ENCODE measurements at places on chromosomes 2 and 18. TPM values are rescaled to one million over a fixed set of nuclear protein-coding genes. Genes with fewer than 3 reads are reported as not detected.

The TXNDC2 gene
- not detected for total RNA-seq

The GLI2 gene
- not detected for total RNA-seq

- no peak for DNase-seq
- no peaks in the 10 kb centered on the region for H3K4me1 ChIP-seq
- no peaks in the 10 kb centered on the region for H3K27me3 ChIP-seq
- no peak overlapping the region for H3K4me3 ChIP-seq
- H3K27ac ChIP-seq = no peak overlapping the region
- peaks cover 12% of the 10 kb centered on the region for H3K36me3 ChIP-seq
Measured at GRCh38 chr18:75081486-75081885, 127.5 kb downstream of the PTGR3 start.

GRCh38 chr2:106965611-106966010, 79.6 kb upstream of the ST6GAL2 start:
- DNase-seq = no peak
- H3K27me3 ChIP-seq = no peaks in the 10 kb centered on the region
- H3K4me3 ChIP-seq = no peak overlapping the region
- H3K36me3 ChIP-seq = no peaks in the 10 kb centered on the region
- H3K27ac ChIP-seq = no peak overlapping the region
- no peaks in the 10 kb centered on the region for H3K4me1 ChIP-seq

DNA sequence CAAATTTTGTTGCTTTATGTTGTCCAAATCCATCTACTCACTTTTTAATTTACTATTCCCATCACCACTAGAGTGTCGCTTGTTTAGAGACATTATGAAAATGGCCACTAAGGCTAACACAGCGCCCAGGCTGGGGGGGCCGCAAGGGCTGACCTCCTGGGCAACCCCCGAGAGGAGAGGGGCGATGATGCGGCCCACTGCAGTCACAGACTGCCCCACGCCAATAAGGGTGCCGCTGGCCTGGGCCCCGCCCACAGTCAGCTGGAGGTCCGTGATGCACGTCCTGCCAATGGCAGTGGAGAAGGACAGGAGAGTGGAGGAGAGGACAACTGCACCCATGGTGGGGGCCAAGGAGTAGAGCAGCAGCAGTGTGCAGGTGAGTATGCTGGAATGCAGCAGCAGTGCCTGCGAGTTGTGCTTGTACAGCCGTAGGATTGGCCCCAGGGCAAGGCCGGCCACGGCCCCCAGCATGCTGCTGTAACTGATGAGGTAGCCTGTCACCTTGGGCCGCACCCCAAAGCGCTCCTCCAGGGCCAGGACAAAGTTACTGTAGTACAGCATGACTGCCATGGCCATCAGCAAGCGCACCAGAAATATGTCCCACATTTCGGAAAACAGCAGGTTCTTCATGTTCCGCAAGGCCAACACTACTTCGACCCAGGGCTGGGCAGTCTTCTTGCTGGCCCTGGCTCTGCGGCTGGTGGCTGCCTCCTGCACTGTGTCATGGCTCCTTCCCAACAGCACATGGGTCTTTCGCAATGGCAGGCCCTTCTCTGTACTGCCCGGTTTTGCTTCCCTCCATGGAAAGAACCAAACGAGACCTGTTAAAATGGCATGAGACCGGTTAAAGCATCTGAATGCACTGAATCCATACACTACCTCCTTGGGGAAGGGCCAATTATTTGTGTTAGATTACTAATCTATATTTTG, 43.2 kb upstream of the TMEM182 start:
- no peaks in the 10 kb centered on the region for H3K27me3 ChIP-seq
- peaks cover 25% of the 10 kb centered on the region for H3K36me3 ChIP-seq
- no peak overlapping the region for H3K27ac ChIP-seq
- no peaks in the 10 kb centered on the region for H3K4me1 ChIP-seq
- no peak for DNase-seq
- no peak overlapping the region for H3K4me3 ChIP-seq

DNA sequence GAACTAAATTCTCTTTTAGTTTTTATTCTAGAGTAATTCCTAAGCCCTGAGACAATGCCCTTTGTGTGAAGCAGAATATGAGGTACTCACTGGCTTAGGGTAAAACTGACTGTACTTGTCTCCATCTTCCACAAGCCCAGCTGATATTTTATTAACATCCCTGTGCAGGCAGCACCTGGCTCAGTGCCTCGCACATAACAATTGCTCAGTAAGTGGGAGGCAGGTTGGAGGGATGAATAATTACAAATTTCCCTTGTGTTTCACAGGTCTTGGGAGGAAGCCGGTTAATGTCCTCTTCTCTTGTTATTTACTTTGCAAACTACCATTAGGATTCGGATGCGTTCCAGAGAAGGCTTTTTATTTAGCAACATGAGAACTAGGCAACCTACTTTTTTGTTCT, 249.8 kb upstream of the FSHR start:
- no peak overlapping the region for H3K27ac ChIP-seq
- H3K36me3 ChIP-seq = no peaks in the 10 kb centered on the region
- H3K4me3 ChIP-seq = no peak overlapping the region
- no peak for DNase-seq
- no peaks in the 10 kb centered on the region for H3K27me3 ChIP-seq
